ENCODE measurements at places on chromosomes 12 and 14. TPM values are rescaled to one million over a fixed set of nuclear protein-coding genes. Genes with fewer than 3 reads are reported as not detected.
A peak's percentile ranks its signal among the peaks of the same experiment; 100 is the strongest.

- no peak for DNase-seq
These were observed 1973.0 kb upstream of the FLRT2 start for GRCh38 chr14:83556746-83557453.

The ALDH1L2 gene
- total RNA-seq, result 1.1 TPM

The TAS2R30 gene
- total RNA-seq, result 6.9 TPM

DNA sequence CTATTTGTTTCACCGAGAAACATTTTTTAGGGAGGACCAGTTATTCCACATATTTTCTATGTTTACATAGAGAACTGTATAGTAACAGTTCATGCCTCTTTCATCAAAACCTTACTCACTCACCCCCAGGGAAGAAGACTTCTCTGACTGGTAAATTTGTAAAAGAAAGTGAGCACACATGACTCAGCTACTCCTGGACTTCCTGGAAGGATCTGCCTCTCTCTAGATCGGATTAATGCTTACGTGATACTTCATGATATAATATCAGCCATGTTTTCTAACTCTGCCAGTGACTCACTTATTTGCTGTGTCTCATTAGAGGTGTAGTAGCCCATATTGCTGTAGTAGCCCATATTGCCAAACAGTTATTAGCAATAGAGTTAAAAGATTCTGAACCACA lies 494.3 kb upstream of the ATXN7L3B start:
- no peak for DNase-seq

The AVPR1A gene
- 0.10 TPM for total RNA-seq

The ZNF410 gene
- 113 TPM for total RNA-seq

GRCh38 chr12:116735951-116736599 lies 1.8 kb downstream of the SPRING1 start:
- DNase-seq, result no peak

DNA sequence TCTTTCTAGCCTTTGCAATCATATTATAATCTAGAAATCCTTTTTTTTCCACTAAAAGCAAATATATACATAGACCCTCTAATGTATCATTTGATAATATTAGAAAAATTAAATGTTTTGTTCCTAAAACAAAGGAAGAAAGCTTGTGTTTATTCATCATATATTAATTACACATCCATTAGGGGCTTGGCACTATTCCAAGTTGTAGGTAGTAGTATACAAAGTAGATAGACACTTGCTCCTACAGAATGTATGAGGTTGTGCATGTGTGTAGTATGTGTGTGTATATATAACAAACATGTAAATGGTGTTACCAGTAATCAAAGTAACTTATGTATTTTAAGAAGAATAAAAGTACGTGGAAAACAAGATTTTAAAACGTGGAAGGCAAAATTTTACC lies 15.0 kb upstream of the KCNMB4 start:
- no peak for DNase-seq

The KCNMB4 gene
- not detected for total RNA-seq

DNA sequence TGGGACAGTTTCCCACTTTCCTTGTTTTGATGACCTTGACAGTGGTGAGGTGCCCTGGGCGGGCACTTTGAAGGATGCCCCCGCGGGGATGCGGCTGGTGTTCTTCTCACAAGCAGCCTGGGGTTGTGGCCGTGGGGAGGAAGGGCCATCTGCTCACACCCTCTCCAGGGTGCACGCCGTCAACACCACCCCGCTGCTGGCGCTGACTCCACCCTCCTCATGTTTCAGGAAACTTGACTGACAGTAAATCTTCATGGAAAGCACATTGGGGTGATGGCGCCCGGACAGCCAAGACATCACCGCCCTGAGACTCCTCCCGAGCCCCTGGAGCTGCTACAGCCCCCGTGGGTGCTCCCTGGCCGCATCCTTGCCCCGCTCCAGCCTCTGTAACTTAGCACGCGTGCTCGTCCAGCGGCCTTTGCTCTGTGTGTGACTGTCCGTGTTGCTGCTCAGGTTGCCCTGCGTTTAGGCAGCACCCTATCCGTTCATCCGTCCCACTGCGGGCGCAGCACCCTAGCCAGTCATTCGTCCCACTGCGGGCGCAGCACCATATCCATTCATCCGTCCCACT lies 150.2 kb upstream of the C14orf180 start:
- DNase-seq, result no peak

- peak; percentile 30 for DNase-seq
These were observed 674 bp downstream of the VDR start for GRCh38 chr12:47903927-47904712.

The LHX5 gene
- not detected for total RNA-seq

DNA sequence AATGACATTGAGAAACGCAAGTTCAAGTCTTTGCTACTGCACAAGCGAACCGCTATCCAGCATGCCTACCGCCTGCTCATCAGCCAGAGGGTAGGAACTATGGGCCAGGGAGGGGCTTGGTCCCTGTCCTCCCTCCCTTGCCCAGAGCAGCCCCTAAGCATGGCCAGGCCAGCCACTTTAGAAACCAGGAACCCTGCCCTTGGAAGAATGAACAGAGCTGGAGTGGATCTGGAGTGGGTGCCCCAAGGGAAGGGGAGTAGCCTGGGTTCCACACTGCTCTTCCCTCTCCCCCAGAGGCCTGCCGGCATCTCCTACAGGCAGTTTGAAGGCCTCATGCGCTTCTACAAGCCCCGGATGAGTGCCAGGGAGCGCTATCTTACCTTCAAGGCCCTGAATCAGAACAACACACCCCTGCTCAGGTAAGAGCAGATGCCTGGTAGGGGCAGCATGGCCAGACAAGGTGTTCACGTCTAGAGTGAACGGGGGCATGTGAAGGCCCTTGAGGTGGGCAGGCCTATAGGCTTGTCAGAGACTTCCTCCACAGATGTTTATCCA lies 55.8 kb downstream of the TPCN1 start:
- no peak for DNase-seq

GRCh38 chr12:82176026-82176425 lies 182.2 kb downstream of the CCDC59 start:
- no peak for DNase-seq

Data from natural killer cell (primary cell).